ENCODE measurements at places on chromosomes 16 and 17.

GRCh38 chr16:30697264-30698138 is 1.5 kb upstream of the SRCAP start:
- DNase-seq = no peak

DNA sequence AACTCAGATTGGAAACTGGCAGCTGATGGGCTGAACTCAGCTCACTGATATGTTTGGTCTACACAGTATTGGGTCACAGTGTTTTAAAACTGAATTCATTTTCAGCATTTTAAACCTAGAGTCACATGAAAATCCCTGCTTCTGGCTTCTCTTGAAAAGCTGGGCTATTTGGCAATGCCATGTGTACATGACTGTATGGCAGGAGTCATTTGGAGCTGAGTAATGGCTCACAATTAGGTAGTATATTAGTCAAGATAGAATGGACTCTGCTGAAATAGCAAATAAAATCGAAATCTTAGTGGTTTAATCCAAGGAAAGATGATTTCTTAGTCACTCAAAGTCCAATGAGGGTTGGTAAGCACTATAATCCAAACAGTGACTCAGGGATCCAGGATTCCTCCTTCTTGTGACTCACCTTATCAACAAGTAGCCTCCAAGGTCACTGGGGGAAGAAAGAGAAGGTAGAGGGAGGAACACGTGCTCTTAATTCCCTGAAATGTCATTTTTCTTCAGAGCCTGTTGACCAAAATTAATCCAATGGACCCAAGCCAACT is 13.9 kb upstream of the PMP22 start:
- DNase-seq = no peak

DNA sequence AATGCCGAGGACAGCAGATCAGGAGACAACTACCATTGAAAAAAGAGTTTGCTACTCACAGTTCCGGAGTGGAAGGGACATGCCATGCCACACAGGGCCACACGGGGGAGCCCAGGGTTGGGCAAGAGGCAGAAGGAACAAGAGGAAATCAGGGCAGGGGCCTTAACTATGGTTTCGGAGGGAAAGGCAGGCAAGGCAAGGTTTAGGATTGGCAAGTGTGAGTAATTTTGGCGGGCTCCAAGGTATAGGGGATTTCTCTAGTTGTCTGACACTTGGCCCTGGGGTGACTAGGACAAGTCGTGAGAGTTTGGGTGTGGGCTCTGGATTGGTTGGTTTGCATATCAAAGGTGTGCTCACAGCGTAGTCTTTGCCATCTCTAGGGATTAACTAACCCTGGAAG is 27.0 kb upstream of the NTN1 start:
- DNase-seq = peak; percentile 34

- no peak for DNase-seq
Measured at GRCh38 chr17:4201226-4201625, 58.2 kb downstream of the CYB5D2 start.

- DNase-seq = no peak
Measured at GRCh38 chr17:57415751-57416207, 159.5 kb downstream of the MSI2 start.

GRCh38 chr17:27315322-27315721 is 21.4 kb downstream of the WSB1 start:
- DNase-seq = no peak

DNA sequence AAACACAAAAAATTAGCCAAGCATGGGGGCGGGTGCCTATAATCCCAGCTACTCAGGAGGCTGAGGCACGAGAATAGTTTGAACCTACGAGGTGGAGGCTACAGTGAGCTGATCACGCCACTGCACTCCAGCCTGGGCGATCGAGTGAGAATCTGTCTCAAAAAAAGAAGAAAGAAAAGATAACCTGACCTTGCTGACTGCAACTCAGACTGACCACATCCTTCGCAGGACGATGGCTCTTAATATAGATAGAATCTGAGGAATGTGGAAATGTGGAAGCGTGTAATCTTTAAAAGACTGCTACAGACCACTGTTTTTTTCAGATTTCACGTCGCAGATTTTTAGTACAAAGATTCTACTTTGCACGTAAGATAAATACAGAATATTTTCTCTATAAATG is 37.8 kb downstream of the KLHDC4 start:
- DNase-seq = no peak

GRCh38 chr16:67302076-67302475 is 22.7 kb downstream of the PLEKHG4 start:
- no peak for DNase-seq

- DNase-seq = peak; percentile 78
Measured at GRCh38 chr17:82882715-82883418, 43.0 kb upstream of the ZNF750 start.

DNA sequence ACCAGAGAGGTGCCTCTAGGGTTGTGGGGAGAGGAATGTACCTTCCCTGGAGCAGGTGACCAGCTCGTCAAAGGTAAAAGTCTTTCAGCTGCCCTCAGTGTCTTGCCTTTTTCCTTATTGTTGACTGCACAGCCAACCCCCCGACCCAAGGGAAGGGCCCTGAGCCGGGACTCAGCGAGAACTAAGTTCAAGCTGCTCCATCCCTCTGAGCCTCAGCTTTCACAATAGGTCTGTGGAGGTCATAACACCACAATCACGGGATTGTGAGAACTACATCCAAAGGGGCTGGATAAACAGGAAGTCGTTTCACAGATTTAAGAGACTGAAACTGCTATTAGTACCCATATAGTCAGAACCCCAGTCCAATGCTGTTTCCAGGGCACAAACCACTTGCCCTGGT is 2.6 kb upstream of the KRT36 start:
- no peak for DNase-seq

DNA sequence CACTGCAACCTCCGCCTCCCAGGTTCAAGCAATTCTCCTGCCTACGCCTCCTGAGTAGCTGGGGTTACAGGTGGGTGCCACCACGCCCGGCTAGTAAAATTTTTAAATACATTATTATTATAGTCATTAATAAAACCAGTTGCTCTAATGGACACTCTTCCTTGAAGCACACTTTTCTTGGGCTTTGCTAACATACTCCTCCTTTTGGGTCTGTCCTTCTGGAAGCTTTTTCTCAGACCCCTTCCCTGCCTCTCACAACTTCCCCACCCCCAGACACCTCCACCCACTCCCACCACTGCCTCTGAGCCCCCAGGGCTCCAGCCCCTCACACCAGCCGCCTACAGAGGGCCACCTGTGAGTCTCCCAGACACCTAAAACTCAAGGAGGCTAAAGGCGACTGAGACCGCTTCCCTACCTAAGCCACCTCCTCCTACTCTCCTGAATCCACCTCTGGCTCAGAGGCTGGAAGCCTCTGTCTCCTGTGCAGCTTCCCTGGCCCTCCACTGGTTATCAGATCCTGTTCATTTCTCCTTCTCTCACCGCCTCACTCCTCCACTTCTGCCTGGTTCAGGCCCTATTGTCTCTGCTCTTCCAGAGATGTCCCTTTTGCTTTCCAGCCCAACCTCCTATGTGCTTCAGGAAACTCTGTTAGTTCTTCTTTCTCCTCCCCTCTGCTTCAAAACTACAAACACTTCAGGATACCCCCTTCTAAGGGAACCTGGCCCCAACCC is 2.1 kb upstream of the CUEDC1 start:
- DNase-seq = no peak
